Astrocyte of the cerebellum (primary cell): ENCODE measurements at places on chromosomes 3 and 15.

- DNase-seq: no peak
Observed at GRCh38 chr3:21938267-21938681, 187.3 kb upstream of the ZNF385D start.

DNA sequence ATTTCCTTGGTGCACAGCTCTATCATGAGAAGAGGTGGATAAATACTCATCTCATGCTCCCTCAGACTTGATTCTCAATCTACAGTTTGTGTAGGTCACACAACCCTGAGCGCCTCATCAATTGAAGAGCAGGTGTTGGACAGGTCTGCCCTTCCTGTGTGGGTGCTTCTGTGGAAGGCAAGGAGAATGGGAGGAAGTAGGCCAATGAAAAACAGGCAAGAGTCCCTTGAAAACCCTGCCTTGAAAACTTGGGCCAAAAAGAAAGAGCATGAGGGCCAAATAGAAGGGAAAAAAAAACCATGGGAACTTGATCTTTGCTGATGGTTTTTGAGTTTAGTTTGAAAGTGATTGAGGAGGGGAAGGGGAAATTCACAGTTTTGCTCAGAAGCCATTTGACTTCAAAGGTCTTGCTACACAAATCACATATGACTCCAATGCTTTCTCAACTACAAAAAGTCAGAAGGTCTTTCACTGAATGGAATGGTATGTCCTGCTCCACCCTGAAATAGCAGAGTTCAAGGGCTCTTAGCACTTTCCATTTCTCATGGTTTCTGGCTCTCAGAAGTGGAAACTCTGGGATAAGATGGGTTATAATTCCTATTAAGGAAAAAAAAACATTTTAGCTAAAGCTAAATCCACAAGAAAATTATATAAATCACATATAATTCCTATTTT lies 37.2 kb upstream of the TM4SF1 start:
- DNase-seq: no peak

- no peak for DNase-seq
Observed at GRCh38 chr3:129016720-129017483, 15.8 kb downstream of the EFCC1 start.

GRCh38 chr15:94792196-94792595 lies 560.8 kb downstream of the MCTP2 start:
- DNase-seq: peak; percentile 62

DNA sequence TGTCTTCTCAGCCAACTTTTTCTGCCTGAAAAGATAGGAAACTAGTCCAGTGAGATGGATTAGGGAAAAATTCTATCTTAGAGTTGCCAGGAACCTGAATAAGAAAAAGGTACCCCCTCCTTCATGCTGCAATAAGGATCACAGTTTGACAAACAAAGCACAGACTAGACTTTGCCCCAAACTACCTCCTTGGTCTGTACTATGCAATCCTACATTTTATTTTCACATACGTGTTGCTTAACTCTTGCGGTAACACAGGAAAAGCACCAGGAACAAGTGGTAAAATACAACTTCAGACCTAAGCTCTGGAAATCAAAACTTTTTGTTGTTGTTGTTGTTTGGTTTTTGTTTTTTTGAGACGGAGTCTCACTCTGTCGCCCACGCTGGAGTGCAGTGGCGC lies 11.3 kb upstream of the IL12A start:
- no peak for DNase-seq

GRCh38 chr3:58434990-58435389 lies 1.4 kb upstream of the PDHB start:
- DNase-seq: peak; percentile 19

- no peak for DNase-seq
Observed at GRCh38 chr3:117746066-117746465, 1036.5 kb downstream of the TUSC7 start.

- DNase-seq: no peak
Observed at GRCh38 chr3:78629544-78629943, 1138.3 kb downstream of the ROBO1 start.

- no peak for DNase-seq
Observed at GRCh38 chr3:25781758-25782594, 1.3 kb downstream of the NGLY1 start.

GRCh38 chr15:31017311-31017710 lies 25.9 kb upstream of the MTMR10 start:
- DNase-seq: no peak

DNA sequence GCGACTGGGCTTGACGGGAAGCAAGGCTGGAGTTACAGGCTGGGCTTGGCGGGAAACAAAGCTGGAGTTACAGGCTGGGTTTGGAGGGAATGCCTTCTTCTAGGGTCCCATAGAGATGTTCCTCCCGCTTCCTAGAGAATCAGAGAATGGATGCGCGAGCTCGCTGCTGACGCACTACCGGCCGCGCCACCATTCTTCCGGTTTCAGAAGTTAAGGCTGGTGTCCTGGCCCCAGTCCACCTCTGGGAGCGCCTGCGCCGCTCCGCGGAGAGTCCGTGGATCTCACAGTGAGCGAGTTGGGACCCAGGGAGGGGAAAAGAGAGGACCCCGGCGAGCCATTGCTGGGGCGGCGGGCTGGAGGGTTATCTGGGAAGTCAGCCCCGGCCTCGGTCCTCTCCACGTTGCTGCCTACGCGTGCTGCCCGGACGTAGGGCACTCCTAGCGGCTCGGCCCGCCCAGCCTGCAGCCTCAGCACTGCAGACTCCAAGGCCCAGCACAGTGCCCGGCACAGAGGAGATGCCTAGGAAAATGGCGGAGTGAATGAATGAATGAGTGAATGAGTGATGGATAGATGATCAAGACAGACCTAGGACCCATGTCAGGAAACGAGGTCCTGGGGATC lies at the start of gene ZNF502:
Gene ZNF502, plus strand, starts transcription at position 206 of the 621 bp plus-strand sequence. CDS start 7,602 bp downstream, outside the sequence.
- DNase-seq: peak; percentile 74

DNA sequence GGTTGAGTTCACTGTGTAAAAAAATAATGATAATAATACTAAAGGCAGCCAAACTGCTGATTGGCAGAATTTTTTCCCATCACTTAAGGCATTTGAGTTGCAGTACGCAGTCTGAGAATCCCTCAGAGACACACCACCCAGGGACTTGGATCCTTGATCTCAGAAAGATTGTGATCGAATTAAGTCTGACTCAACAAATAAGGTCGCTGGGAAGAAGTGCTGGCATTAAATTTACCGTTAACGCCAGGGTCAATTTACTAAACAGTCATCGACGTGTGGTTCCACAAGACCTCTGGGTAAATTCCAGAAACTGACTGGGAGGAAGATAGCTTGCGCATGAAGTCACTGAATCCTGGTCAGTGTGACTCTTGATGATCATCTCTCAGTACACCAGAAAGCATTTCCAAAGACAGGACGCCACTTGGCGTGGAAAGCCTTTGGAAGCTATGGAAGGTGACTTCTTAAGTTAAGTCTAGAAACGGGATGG lies 48.3 kb upstream of the CGNL1 start:
- DNase-seq: peak; percentile 91

DNA sequence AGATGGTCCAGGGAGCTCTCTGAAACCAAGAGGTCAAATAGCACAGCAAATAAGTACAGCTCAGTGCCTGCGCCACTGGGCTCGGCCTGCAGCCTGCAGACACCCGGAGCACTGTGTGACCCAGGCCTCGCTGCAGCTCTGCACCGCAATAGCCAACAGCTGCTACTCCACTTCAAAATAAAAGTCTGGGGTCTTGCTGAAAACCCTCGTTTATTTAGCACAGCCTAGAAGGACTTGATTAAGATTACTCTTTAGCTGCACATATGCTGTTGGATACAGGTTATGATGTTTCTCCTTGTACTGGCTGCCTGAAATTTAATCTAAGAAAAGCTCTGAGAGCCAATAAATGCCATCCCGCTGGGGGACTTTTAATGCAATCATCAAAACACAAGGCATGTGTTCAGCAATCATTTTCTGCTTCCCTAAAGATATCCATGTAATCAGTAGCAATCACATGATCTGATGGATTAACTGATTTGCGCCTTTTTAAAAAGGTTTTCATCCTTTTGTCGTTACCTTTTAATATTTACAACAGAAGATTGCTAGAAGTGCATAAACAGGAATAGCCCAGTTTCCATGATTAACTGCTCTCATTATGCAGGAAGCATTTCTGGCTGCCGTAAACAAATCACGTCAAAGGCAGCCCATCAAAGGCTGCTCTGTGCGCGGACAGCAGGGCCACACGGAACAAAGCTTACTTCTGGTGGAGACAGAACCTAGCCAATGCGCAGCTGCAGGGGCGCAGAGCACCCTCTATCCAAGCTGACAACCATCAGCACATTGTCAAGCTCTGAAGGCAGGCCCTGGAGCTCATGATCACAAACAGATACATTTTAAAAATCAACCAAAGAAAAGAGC lies 58.8 kb downstream of the CLASP2 start:
- DNase-seq: peak; percentile 44

DNA sequence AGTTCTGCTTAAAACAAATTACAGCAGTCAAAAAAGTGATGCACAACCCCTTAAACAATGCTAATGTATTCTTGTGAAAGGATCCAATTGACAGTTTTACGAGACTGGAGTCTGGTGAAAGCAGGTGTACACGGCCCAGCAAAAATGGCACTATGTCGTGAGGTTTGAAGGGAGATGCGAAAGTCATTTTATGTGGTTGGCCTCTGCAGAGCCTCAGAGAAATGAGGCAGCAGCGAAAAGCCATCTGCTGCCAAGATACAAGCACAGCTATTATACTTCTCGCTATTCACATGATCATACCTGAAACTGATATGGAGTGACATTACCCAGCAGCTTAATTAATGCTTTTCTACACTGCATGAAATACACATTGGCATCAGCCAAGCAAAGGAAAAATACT lies 36.4 kb downstream of the MECOM start:
- no peak for DNase-seq

DNA sequence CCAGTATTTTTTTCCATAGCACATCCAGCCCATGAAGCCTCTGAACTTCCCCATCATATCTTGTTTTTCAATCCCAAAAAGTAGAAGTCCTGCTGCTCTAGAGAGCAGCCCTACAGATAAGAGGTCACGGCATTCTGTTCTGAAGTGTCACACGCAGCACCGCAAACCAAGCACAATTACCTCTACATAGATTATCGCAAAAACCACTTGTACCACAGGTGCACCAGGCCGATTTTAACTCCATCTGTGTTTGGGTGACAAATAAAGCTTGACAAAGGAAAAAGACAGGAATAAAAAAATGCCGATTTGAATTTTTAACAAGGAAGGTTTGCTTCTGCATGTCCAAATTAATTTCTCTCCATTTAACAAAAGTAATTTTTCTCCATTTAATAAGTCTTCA lies 113.7 kb downstream of the MYO5A start:
- DNase-seq: no peak

- no peak for DNase-seq
Observed at GRCh38 chr15:67195305-67195704, 59.2 kb downstream of the AAGAB start.

- DNase-seq: peak; percentile 41
Observed at GRCh38 chr3:48820612-48821324, 26.9 kb downstream of the PRKAR2A start.

DNA sequence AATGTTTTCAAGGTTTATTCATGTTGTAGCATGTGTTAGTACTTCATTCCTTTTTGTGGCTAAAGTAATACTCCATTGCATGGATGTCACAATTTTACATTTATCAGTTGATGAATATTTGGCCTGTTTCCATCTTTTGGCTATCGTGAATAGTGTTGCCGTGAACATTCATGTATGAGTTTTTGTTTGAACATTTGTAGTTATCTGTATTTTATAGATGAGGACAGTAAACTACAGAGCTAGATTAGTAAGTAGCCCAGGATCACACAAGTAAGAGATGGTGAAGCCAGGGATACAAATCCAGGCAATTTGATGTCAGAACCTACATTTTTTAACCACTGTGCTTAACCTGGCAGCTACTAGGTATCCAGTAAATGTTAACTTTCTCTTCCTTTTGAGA lies 63.2 kb downstream of the ASTE1 start:
- peak; percentile 13 for DNase-seq

DNA sequence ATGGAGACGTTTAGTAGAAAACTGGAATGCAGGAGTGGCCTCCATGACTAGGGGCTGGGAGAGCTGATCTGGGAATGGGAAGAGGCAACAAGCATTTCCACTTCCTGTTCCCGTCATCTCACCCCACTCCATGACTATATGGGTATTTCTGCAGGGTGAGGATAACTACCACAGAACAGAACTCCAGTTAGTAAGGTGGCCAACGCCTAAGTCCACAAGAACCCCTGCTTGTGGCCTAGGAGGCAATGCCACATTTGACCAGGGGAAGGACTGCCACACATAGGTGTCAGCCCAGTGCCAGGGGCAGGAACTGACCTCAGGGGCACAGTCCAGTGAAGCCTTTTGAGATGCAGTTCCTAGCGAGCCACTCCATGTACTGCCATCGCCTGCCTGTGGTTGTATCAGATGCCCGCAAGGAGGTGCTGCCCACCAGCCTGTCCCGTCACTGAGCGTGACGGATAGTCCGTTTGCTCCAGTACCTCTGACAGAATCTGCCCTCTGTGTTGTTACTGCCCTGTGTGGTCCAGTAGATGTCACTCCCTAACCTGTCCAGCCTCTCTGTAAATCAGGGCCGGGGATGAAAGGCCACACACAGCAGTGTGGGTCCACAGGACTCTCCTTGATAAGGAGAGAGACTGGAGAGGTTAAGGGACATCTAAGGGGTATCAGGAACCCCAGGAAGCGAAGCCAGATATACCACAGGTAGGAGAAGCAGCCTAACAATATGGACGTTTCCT lies 3.5 kb upstream of the MTFMT start:
- DNase-seq: no peak

- no peak for DNase-seq
Observed at GRCh38 chr15:65986416-65986815, 117.1 kb downstream of the RAB11A start.

DNA sequence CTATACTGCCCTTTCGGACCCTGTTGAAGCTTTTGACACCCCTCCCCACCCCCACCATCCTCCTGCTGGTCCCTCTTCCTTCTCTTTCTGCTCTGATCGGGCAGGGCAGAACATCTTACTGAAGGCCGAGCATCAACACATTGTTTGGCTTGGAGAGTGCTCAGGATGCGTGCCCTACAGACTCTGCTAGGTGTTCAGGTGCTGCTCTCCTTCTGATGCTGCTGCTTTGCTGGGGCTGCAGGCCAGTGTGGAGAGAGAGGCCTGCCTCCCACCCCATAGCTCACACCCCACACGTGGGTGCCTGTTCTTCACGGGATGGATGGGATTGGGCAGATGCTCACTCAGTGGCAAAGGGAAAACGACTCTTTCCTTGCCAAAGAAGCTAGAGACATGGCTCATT lies 89.8 kb upstream of the ONECUT1 start:
- DNase-seq: no peak
